Skin of body (tissue), 3 donors: ENCODE measurements at places on chromosomes 5 and 9. TPM values are rescaled to one million over a fixed set of nuclear protein-coding genes. Genes with fewer than 3 reads are reported as not detected.

The HTR4 gene
- total RNA-seq = not detected

The SLC6A3 gene
- not detected for total RNA-seq

- DNase-seq = no peak
Observed at GRCh38 chr5:36459176-36460135, 146.9 kb upstream of the SLC1A3 start.

GRCh38 chr5:56829137-56829908, 14.0 kb downstream of the MAP3K1 start:
- no peak for DNase-seq

- DNase-seq = no peak
Observed at GRCh38 chr5:18772475-18772874, 1138.2 kb downstream of the TAF11L14 start.

DNA sequence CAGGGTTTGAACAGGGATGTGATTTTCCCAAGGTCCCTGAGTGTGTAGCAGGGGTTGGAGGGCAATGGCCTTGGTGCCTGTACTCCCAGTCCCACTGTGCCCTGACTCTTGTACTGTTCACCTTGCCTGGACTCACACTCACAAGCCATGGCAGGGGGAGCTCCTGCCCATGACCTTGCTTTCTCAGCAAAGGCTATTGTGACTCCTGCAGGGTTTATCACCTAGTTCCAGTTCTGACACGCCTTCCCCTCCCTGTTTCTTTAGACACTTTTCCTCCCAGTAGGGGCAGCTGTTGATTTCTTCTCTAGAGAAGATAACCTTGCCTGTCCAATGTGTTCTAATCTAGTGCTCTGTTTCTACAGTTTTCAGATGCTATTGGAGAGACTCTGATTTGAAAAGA, 139.5 kb downstream of the FSTL4 start:
- no peak for DNase-seq

DNA sequence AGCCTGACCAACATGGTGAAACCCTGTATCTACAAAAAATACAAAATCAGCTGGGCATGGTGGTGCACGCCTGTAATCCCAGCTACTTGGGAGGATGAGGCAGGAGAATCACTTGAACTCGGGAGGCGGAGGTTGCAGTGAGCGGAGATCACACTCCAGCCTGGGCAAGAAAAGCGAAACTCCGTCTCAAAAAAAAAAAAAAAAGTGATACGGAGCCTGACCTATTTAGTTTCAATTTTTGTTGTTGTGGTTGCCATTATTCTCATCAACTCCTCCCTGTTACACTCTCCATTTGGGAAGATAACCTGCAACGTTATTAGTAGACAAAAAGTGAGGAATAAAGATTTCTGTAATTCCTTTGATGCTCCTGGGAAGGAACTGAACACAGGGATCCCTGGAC, 1.3 kb downstream of the STOM start:
- no peak for DNase-seq

GRCh38 chr9:20384642-20385041, 237.7 kb downstream of the MLLT3 start:
- DNase-seq = no peak
